ENCODE measurements at places on chromosomes 16 and 17.
A peak's percentile ranks its signal among the peaks of the same experiment; 100 is the strongest.

DNA sequence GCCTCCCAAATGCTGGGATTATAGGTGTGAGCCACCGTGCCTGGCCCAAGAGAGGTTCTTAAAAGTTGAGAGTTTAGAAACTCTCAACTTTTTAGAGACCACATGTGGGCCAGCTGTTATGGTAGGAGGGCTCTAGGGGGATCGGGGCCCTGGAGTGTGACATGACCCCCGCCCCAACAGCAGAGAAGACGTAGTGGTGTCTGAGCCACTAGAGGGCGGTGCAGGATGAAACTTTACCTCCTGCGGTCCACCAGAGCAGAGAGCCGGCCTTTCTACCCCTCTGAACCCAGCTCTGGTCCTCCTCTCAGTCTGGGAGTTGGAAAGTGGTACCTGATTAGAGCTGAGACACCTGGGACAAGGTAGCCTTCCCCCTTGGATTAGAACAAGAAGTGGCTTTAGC is 7.4 kb downstream of the CDK5RAP3 start:
- DNase-seq, result peak; percentile 32

GRCh38 chr17:65459677-65460347 is 101.6 kb downstream of the AXIN2 start:
- DNase-seq, result no peak

GRCh38 chr17:81656835-81657234 is 493 bp upstream of the PDE6G start:
- DNase-seq, result no peak

DNA sequence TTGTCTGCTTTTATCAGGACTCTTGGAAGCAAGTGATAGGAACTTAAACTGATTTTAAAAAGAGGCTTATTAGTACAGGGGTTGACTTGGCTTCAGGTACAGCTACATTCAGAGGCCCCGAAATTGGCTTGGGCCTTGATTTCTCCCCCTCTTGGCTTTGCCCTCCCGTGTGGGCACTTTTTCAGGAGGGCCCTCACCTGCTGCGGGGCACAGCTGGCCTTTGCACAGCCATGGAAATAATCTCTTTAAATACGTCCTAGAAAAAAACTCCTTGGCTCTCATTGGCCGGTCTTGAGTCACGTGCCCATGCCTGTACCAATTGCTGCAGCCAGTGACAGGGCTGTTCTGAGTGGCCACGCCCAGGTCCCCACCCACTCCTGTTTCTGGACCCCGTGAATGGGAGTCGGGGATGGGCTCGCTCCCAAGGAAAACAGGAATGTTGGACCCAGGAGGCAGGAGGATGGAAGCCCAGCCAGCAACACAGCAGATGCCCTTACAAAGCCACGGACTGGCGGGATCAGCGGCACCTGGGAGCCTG is 15.0 kb downstream of the CA5A start:
- DNase-seq, result no peak

- no peak for DNase-seq
These were observed 22.6 kb upstream of the UBE2G1 start for GRCh38 chr17:4389079-4389478.

DNA sequence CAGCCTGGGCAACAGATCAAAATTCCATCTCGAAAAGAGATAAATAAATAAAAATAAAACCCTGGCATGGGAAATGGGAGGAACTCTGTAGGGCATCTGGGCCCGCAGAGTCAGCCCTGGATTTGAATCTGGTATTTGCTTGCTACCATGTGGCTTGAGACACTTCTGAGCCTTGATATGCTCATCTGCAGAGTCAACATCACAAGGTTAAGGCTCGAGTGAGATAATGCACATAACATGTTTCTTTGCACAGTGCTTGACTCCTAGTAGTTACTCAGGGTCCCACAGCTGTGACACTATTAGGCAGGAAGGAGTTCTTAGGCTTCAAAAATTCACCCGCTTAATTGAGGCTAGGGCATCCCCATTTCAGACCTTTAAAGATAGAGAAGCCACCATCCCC is 21.3 kb downstream of the CDK5RAP3 start:
- no peak for DNase-seq

GRCh38 chr17:49789243-49789578 is 730 bp downstream of the KAT7 start:
- DNase-seq, result no peak

- no peak for DNase-seq
These were observed 197.1 kb downstream of the ABCC12 start for GRCh38 chr16:47958726-47959125.

GRCh38 chr17:39601758-39602532 is 5.8 kb downstream of the NEUROD2 start:
- DNase-seq, result no peak

DNA sequence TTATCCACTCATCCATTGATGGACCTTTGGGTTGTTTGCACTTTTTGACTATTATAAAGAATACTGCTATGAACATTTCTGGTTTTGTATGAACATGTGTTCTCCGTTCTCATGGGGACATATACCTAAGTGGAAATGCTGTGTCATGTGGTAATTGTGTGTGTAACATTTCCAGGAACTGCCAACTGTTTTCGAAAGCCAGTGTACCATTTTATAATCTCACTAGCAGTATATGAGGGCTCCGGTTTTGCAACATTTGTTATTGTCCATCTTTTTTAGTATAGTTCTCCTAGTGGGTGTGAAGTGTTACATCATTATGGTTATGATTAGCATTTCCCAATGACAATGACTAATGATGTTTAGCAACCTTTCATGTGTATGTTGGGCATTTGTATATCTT is 5.1 kb upstream of the TRIM25 start:
- DNase-seq, result no peak

DNA sequence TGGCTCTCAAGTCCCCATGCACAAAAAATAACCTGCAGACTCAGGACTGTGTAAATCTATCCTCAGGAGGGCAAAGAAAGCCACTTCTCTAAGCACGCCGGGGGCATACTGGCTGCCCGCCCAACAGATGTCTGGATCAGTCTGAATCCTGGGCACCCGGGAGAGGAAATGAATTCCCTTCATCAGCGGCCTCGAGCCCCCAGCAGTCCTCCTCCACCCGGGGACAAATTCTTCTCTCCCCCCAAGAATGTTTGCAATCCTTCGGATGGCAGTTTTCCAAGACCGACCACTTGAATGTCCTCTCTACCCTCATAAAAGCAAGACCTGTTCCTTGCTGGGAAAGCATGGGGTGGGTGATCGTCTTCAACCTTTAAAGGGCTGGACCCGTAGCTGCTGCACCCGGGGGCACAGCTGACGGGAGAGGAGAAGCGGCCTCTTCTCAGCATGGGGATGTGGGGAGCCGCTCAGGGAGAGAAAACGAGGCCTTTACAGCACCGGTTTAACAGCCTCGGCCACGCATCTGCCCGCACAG is 9.4 kb upstream of the MAP2K3 start:
- no peak for DNase-seq

- DNase-seq, result no peak
These were observed 11.8 kb upstream of the PECAM1 start for GRCh38 chr17:64402469-64402868.

DNA sequence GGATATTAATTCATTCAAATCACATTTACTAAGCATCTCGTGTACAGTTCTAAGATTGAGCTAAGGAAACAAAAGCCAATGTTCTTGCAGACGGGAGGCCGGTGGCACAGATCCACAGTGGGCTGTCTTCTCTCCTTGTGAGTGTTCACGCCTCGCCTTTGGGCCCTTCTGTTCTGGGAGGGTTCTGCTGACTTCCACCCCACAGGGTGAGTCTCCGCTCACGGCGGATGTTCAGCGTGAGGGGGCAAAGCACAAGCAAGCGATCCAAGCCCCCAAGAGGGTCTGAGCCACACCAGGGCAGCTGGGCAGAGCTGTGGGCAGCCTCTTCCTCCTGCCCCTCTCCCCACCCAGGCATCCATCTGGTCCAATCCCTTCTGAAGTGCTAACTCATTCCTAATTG is 84.3 kb upstream of the DOC2B start:
- no peak for DNase-seq

DNA sequence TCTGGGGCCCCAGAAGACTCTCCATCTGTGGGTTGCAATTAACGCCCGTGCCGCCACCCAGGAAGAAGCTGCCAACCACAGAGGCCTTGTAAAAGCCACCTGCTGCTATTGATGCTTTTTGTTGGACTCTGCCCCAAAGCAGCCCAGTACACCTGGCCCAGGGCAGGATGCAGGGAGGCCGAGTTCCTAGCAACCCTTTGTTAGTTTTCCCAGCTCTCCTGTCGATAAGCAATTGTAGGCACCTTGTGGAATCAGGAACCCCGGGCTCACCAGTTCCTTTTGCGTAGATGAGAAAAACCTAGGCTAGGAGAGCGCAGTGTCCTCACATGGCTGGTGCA is 103.3 kb downstream of the ABCC6 start:
- no peak for DNase-seq

GRCh38 chr16:48035142-48035541 is 120.7 kb downstream of the ABCC12 start:
- DNase-seq, result no peak

- no peak for DNase-seq
These were observed 43.4 kb upstream of the TAC4 start for GRCh38 chr17:49891271-49891670.

- no peak for DNase-seq
These were observed 4.1 kb downstream of the VASN start for GRCh38 chr16:4375717-4376116.

- no peak for DNase-seq
These were observed 27.9 kb upstream of the ENDOV start for GRCh38 chr17:80387071-80387470.

GRCh38 chr16:22699356-22699755 is 114.6 kb upstream of the HS3ST2 start:
- no peak for DNase-seq

DNA sequence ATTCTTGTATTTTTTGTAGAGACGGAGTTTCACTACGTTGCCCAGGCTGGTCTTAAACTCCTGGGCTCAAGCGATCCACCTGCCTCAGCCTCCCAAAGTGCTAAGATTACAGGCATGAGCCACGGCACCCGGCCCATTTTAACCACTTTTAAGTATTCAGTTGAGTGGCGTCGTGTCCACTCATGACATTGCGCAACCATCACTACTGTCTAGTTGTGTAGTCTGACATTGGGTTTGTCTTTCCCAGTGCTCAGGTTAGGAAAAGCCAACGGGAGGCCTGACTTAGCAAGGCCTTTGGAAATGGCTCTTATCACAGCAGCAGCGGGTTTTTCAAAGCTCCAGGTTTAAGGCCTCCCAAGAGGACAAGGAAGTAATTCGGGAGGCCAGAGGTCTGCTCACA is 58.7 kb downstream of the LITAF start:
- DNase-seq, result no peak

Data from AG04450 (cell line).